ENCODE measurements at places on chromosomes 3 and 15. TPM values are rescaled to one million over a fixed set of nuclear protein-coding genes. Genes with fewer than 3 reads are reported as not detected.

The TJP1 gene
- 76.2 TPM for total RNA-seq

The ZCWPW2 gene
- 1.0 TPM for total RNA-seq

The TNIK gene
- total RNA-seq, result 56.6 TPM

The TRIM42 gene
- not detected for total RNA-seq

The KY gene
- total RNA-seq, result 222 TPM

The IL17RC gene
- 24.4 TPM for total RNA-seq

The ROBO2 gene
- 22.1 TPM for total RNA-seq

The MLF1 gene
- 86.8 TPM for total RNA-seq

The AKAP13 gene
- 192 TPM for total RNA-seq

The FAM107A gene
- 1.7 TPM for total RNA-seq

The C3orf49 gene
- not detected for total RNA-seq

GRCh38 chr3:164845739-164846138 lies 232.6 kb downstream of the SI start:
- DNase-seq, result no peak

DNA sequence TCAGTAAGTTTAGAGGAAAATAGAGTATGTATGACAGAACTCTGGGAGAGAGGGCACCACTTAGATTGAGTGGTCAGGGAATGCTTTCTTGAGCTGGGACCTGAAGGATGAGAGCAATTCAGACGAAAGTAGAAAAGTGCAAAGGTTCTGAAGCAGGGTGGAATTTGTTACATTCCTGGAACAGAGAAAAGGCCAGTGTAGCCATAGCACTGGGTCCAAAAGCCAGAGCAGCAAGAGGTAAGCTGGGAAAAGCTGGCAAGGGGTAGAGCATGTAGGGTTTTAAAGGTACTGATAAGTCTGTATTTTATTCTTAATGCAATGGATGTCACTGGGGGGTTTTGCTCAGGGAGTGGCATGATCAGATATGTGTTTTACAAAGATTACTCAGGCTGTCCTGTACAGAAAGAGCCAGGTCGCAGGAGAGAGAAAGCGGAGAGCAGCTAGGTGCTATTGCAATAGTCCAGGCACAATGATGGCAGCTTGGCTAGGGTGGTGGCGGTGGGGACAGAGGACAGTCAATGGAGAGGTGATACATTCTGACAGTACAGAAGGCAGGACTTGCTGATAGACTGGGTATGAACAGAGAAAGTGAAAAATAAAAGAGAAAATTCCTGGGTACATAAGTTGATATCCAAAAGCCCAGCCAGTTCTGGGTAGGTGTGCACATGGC lies 17.0 kb downstream of the FSTL1 start:
- no peak for DNase-seq

- no peak for DNase-seq
Measured at GRCh38 chr3:150303768-150304167, 104.3 kb upstream of the TSC22D2 start.

- DNase-seq, result no peak
Measured at GRCh38 chr15:31049111-31049510, 52.4 kb downstream of the TRPM1 start.

GRCh38 chr3:61520966-61521628 lies 40.3 kb upstream of the PTPRG start:
- DNase-seq, result no peak

DNA sequence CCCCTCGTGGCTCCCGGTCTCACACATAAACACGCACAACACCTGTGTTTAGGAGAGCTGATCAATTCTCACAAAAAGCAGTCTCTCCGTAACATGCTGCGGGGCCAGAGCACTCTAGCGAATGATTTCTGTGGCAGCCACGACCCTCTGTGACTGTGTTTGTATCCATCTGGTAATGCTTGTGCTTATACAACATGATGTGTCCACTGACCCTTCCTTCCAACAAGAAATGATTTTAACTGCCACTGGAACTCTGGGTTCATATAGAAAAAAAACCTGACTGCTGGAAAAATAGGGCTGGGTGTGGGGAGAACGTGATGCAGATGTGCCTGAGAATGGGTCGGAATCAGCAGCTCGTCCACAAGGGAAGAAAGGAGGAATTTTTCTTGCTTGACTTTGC lies 410.2 kb downstream of the GAP43 start:
- DNase-seq, result no peak

- no peak for DNase-seq
Measured at GRCh38 chr15:29693225-29693624, 129.0 kb downstream of the TJP1 start.

DNA sequence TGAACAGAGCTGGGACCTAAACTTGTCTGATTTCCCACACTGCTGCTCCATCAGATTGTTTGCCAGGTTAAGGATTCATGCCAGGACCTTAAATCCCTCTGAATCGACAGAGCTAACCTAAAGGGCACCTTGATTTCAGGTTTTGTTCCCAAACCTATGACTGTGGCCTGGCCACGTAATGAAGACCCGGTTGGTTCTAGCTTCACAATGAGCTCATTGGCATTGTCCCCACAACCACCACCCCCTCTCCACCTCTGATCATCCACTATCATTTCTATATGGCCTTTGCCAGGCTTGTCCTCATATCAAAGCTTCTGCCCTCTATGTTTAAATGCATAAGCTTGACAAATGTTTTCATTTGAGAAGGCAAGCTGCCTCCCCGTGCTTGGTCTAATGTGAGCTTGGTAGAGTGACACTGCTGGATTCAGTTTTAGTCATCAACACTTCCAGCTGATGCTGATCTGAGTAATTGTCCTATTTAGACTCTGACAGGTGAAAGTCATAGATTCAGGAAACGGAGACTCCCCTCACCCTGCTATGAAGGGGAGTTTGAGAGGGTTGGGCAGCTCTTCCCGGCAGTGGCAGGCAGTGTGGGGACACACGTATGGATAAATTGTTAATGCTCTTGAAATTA lies 407.1 kb upstream of the CFAP20DC start:
- no peak for DNase-seq
